ENCODE measurements at places on chromosomes 3 and 15.

- DNase-seq: no peak
These were observed 3.6 kb downstream of the RNF168 start for GRCh38 chr3:196499807-196500524.

- DNase-seq: no peak
These were observed 31.6 kb downstream of the DNAJB8 start for GRCh38 chr3:128435058-128435457.

- no peak for DNase-seq
These were observed 22.0 kb downstream of the ASTE1 start for GRCh38 chr3:131004603-131005002.

DNA sequence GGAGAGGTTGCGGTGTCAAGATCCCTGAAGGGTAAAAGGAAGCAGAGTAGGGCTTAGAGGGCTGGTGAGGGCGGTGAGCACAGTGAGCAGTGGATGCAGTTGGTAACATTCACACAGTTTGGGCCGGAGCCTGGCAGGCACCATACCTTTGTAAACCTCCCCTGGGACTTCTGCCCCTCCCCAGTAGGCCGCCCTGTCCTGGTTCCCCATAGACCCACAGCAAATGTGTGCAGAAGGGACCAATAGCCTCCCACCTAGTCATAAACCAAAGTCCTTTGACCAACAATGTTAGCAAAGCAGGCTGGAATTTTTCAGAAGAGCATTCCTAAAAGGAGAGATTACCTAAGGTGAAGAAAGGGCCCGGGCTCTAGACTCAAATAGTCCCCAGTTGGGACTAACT lies 1.7 kb upstream of the PHGR1 start:
- DNase-seq: no peak

- DNase-seq: peak; percentile 64
These were observed 104.2 kb upstream of the RAD18 start for GRCh38 chr3:9067352-9067975.

- DNase-seq: peak; percentile 45
These were observed 94.3 kb upstream of the C3orf80 start for GRCh38 chr3:160130950-160131349.

GRCh38 chr3:153210146-153210545 lies 48.1 kb downstream of the RAP2B start:
- DNase-seq: peak; percentile 30

GRCh38 chr3:184196536-184196935 lies 10.5 kb downstream of the ABCF3 start:
- no peak for DNase-seq

GRCh38 chr3:65174713-65175112 lies 486.9 kb upstream of the ADAMTS9 start:
- no peak for DNase-seq

- no peak for DNase-seq
These were observed 15.0 kb downstream of the FBLN2 start for GRCh38 chr3:13563911-13564310.

DNA sequence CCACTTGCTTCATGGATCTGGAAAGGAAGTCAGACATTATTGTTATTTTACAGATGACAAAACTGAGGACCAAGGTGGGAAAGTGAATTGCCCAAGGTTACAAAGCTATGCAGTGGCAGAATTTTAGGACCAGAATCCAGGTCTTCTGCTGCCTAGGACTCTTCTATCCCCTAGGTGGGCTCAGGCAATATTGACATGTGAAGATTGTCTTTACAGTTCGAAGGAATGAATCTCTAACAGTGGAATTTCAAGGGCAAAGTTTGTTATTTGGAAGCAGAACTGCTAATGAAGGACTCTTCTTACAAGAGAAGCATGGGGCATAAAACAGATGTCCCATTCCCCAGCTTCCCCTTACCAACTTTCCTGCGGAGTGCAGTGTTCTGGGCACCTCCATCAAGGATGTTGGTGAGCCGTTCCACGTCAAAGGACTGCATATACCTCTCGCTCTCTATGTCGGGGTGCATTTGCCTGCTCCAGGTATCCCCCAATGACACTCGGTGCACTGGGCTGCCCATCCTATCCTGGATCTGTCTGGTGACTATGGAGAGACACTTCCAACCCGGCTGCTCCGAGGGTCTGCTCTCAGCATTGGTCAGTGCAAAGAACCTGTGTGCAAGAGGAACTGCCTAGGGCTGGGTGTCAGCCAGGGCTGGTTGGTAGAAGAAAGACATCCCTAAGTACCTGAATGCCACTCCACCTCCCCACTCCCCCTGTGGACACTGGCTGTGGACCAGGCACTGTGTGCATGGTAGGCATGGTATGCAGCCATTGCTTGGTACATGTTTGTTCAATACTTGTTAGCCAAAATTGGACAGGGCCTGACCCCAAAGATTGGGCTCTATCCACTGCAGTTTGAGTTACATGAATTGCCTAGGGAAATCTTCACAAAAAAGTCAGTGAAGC lies 2.1 kb downstream of the ACOX2 start:
- no peak for DNase-seq

- peak; percentile 9 for DNase-seq
These were observed 127.7 kb downstream of the MTHFS start for GRCh38 chr15:79769069-79769481.

DNA sequence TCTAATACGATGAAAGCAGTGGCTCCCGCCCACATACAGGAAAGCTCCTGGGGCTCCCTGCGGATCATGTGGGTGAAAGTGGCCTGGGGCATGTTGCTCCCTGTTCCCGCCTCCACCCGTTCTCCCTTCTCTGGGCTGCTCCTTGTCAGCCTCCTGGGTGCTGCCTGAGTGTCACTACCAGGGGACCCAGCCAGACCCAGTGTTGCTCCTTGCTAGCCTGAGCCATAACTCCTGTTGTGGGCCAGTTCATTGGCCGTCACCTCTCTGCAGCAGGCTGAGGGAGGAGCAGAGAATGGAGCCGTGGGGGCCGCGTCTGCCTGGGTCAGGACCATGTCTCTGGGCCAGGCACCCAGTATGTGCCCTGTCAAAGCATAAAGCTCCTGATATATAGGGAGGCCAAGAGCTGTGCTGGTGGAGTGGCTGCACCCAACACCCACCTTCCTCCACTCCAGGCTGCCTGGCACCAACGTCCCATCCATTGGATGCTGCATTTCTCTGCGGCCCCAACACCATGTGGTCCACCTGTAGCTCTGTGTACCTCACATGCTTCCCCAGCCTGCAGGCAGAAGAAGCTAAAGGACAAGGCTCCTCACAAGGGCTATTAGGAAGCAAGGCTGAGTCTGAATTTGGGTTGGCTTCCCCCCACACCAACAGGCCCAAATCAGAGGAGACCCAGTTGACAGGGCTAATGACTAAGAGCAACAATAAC lies 40.5 kb downstream of the KLF13 start:
- no peak for DNase-seq

DNA sequence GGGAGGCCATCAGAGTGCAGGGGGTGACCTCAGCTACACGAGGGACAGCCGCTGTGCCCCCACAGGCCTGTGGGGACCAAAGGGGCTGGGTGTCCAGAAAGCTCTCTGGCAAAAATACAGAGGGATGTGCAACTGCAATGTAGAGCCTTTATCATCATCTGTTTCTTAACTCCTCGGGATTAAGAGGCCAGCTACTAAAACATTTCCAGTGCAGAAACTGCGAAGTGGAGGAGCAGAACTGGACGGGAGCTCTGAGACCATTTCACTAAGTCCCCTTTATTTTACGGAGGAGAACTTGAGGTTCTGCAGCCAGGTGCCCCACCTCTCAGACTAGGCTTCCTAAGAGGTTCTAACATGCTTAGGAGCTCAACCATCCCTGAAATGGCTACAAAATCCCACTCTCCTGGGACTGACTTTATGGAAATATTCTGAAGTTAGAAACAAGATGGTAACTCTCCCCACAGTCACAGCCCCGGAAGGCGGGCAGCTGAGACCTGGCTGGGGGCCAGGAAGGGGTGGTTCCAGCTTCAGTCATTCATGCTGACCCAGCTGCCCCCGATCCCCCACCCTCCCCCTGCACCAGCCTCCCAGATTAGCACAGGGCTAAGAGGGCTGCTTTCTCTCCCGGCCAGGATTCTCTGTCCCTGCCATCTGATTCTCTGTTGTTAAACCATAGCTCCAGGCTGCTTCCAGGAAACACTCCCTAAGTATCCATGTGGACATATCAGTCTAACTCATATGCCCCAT lies 40.3 kb downstream of the UMPS start:
- no peak for DNase-seq

DNA sequence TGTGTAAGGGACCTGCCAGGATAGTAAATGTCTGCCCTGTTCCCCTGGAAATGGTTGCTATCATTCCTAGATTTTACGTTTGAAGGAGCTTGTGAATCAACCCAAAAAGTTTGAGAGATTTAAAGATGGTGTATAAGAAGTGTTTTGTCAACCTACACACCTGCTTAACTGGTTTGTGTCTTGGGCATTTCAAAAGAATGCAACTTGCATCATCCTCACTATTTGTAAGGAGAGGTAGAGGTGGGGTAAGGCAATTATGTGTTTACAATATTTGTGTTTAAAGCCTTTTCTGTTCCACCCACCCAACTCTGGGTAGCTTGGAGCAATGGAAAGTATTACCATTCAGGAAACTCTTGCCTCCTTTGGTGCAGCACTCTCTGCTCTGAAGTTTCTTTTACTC lies 314.2 kb upstream of the RARB start:
- no peak for DNase-seq

GRCh38 chr15:58190419-58190818 lies 52.2 kb downstream of the AQP9 start:
- DNase-seq: no peak

GRCh38 chr3:23691357-23691895 lies 114.3 kb upstream of the UBE2E1 start:
- DNase-seq: no peak

- DNase-seq: no peak
These were observed 933.9 kb downstream of the NSUN3 start for GRCh38 chr3:94996743-94997142.

GRCh38 chr3:16994854-16995525 lies 110.2 kb downstream of the PLCL2 start:
- DNase-seq: no peak

DNA sequence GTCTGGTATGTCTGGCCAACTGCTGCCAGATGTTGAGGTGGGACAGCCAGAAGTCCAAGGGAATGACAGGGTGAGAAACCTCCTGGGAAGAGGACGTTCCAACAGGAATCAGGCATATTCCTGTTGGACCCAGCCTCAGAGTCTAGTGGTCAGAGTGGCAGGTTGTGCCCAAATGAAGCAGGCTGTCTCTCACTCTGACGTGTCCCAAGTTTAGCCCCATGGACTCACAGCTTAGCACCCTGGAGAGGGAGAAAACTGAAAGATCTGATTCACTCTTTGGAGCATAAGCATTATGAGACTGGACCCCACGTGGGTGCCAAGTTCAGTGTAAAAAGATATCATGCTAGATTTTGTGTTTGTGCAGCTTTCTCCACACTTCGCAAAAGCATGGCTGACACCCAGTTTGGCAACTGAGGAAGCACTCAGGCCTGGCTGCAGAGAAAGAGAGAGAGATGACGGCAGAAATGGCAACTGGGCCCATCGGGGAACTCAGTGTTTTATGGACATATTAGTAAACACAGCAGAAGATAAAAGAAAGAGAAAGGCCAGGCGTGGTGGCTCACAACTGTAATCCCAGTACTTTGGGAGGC lies 88.2 kb upstream of the LMCD1 start:
- no peak for DNase-seq

DNA sequence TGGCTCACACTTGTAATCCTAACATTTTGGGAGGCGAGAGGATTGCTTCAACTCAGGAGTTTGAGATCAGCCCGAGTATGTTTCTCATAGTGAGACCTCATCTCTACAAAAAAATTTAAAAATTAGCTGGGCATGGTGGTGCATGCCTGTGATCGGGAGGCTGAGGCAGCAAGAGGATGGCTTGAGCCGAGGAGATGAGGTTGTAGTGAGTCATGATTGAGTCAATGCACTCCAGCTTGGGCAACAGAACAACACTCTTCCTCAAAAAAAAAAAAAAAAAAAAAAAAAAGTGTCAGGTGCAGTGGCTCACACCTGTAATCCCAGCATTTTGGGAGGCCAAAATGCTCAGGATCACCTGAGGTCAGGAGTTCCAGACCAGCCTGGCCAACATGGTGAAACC lies 2.4 kb downstream of the RPL39L start:
- peak; percentile 59 for DNase-seq

GRCh38 chr3:148730676-148731075 lies 33.0 kb downstream of the AGTR1 start:
- DNase-seq: no peak

- no peak for DNase-seq
These were observed 90.6 kb downstream of the POLR2M start for GRCh38 chr15:57797110-57797509.

DNA sequence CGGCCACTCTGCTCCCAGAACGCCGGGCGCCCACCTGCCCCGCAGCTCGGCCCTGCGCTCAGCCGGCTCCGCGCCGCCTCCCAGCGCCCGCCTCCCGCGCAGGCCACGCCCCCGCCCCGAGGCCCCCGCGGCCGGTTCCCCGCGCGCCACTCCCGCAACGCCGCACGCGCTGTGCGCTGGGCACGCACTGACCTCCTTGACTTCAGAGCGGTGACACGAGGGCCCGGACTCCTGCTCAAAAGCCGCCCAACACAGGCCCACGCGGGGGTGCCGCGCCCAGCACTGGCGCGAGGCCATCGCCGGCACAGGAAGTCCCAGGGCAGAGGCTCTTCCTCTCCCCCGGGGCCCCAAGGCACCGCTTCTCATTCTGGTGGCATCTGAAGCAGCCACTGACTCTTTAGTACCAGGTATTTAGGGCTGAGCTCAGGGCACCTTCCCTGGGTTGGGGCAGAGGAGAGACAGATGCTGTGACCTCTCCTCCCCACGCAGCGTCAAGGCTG lies 12.4 kb downstream of the TNK2 start:
- peak; percentile 25 for DNase-seq

DNA sequence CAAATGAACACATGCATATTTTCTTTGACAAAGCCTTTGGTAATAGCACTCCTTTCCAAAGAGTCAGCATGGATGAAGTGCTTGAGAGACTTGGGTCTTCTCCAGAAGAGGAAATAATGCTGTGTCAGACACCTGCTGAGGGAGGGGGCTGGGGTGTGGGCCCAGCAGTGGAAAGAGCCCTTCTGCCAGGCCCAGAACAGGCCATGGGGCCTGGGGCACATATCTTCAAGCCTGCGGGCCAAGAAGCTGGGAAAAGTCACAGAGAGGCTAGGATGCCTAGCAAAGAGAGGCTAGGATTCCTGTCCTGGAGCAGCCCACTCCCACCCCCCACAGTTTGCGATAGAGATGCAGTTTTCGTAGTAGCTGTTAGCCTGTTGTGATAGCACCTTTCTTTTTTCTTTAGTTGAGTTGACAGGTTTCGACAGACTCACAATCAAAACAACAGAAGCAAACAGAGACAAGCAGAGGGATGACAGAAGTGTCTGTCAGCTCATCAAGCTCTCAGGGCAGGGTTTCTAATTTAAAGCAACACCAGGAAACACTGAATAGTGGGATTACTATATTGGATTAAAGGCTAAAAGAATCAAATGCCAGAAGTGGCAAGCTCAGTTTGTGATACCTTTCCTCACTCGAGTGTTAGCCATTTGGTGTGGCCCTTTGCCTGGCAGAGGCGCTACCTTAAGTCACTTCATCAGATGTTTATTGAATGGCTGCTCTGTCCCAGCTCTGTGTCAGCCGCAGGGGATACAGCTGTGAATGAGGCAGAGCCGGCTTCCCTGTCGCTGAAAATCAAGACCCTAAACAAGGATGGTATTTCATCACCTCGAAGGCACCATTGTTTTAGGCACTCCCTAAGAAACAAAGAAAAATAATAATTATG lies 19.0 kb downstream of the CMTM7 start:
- DNase-seq: no peak

Data from HFFc6 (cell line).